AG09319 (cell line): ENCODE measurements at places on chromosomes 7 and 10.
A peak's percentile ranks its signal among the peaks of the same experiment; 100 is the strongest.

DNA sequence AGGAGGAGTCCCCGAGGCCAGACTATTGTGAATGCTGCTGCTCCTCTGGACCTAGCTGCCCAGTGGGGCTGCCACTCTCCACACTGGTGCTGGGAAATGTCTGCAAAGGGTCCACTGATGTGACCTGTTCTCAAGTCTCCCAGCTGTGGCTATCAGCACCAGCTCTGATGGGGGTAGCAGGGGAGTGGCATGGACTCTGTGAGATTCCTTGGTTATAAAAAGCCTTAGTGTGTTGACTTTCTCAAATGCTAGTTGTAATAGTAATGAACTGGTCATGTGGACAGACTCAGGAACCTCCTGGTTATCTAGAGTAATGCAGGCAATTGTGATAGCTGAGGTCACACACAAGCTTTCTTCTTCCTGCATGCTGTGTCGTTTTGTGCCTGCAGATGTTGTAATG lies 34.1 kb upstream of the ARMC3 start:
- no peak for DNase-seq

GRCh38 chr10:106863549-106863948 lies 301.0 kb downstream of the SORCS1 start:
- no peak for DNase-seq

DNA sequence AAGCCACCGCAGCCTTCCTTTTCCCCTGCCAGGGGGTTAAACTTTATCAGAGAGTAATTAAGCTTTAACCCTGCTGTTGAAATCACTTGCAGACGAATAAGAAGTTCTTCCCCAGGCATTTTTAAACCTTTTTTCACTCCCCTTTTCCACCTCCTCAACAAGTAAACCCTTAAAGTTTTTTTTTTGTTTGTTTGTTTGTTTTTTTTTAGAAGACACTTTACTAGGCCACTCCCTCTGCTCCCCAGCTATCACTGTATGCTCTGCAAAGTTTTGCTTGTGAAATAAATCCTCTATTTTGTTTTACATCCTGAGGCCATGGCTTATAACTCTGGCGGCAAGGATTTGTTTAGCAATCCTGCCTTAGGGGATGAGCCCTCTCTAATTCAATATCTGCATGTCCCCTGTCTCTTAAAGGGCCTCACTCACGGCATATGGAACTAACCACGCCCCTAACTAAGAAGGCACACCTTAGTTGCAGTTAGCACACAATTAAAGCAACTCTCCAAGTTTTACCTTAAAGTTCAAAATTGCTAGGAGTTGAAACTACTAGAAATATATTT lies 1354.7 kb upstream of the LRRTM3 start:
- no peak for DNase-seq

DNA sequence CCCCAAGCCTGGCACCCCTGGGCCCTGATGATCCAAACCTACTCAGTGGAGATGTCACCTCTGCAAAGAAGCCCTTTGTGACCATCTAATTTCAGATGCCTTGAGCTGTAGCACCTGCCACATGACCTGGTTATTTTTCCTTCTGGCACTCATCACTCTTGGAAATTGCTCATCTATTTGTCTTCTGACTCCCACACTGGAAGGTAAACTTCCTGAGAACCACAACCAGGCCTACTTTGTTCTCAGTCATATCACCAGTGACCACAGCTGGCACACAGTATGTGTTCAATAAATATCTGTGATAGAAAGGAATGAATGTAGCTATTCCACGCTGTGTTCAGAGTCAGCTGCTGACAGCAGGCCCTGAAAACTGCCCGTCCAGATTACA lies 97.1 kb downstream of the SH3PXD2A start:
- DNase-seq: no peak

GRCh38 chr10:33122014-33122809 lies 164.2 kb upstream of the ITGB1 start:
- peak; percentile 94 for DNase-seq

DNA sequence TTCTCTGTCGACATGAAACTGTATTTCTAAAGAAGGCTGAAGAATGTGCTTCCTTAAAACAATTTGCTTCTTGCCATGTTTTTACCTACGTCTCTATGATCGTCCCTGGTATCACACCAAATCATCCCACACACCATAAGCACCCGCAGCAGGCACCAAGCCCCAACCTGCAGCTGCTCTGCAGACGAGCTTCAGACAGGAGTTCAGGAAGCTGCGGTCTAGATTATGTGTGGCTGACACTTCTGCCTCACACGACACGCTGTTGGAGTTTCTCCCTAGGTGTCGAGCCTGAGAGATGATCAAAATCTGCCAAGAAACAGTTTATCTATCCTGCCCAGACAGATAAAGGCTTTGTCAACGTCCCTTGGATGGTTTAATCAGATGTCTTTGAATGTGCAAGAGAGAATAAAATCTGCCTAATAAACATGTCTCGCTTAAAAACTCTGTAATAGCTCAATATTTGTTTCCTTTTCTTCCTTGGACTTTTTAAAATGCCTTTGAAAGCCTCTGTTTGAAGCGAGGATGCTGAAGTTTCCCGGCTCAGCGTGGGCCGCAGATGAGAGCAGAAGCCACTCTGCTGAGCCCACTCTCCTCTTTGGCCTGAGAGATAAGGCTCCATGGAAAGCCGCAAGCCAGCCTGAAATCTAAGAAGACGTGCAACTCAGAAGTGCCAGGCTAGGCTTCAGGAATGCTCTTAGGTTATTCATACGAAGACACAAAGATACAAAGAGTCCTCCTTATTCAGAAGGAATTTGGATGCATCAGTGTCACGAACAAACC lies 158.3 kb upstream of the PFKP start:
- no peak for DNase-seq

DNA sequence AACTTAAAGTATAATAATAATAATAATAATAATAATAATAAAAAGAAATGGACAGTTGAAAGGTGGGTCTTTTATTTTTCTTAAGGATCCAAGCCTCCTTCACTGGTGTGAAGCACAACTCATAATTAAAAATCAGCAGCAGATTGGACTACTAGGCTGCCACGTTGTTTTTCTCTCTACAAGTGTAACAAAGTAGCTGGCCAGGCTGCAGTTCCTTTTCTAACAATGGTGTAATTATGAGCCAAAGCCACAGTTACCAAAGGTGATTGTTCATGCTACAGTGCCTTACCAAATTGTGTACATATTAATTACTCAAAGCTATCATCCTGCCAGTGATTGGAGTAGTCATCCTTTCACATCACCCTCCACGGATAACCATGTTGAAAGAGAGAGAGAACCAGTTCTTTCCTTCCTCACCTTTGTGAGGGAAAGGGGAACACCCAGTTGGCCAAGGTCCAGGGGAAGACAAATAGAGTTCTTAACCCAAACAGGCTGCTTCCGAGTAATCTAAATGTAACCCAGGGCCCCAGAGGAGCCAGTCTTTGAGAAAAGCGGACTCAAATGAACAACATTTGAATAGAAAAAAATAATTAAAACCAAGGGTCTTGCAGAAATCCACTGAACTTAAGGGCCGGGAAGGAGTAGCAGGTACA lies 86.3 kb upstream of the NPS start:
- no peak for DNase-seq

DNA sequence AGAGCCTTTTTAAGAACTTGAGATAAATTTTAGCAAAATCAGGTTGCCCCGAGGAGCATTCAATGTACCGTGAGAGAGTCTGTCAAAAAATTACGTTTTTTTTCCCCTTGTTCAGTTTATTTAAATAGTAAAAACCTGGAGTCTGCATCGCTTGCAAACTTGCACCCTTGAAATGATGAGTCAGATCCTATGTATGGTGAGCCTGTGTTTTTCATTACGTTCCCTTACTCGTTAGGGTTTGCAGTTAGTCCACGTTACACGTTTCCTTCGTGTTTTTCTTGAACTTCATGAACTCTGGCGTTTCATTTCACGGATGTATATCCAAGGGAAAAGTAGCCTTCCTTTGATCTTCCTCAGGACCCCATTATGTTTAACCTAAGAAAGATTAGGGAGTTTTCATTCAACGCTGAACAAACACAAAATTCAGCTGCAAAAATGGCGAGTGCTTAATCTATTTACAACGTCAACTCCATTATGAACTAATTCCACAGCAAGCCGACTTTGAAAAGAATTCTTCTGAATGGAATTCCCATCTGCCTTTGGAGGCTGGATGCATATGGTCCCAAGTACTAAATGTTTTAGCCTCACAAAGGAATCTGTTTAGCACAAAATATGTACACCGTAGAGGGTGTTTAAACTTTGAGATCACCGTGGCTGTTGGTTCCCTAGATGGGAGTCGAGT lies 182.4 kb downstream of the MYOF start:
- no peak for DNase-seq

DNA sequence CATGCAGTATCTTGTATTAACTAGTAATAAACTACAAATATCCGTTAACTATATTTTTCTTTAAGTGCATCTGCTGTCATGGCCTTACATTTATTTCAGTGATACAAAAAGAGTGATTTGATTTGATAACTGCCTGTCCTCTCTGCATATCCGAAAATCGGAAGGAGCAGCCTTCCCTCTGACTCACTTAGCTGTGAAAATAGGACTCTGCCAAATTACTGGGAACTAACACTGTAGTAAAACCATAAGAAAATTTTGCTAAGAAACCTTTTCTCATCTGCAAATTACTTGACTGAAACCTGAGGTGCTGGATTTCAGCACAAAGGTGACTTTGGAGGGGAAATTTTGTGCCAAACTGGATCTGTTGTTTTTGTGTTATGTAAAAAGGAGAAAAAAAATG lies 176.6 kb upstream of the MKLN1 start:
- DNase-seq: no peak

GRCh38 chr10:29244978-29245377 lies 43.9 kb upstream of the LYZL1 start:
- DNase-seq: no peak

DNA sequence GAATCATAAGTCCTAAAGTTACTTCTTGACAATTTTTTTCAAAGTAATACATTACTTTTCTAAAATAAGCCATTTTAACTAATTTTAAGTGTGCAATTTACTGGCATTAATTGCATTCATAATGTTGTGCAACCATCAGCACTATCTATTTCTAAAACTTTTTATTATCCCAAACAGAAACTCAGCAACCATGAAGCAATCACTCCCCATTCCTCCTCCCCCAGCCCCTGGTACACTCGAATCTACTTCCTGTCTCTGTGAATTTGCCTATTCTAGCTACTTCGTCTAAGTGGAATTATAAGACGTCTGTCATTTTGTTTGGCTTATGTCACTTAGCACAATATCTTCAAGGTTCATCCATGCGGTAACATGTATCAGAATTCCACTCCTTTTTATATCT lies 84.9 kb downstream of the MKX start:
- DNase-seq: no peak

DNA sequence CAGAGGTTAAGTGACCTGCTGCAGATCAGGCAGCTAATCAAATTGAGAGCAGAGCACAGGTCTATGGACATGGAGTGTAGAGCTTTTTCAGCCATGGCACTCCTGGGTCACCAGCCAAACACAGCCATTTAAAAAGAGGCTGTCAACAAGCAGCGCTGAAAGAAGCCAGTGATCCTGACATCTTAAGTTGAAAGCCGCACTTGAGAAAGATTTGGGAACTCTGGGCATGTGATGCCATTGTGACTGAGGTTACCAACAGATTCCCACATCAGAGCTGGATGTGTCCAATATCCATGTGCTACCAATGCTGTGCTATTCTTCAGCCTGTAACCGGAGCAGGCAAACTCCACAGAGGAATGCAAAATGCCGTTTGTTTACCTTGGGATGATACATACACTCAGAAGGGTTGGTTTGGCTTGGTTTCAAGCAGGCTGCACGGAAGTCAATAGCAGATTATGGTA lies 56.2 kb upstream of the ABLIM1 start:
- DNase-seq: peak; percentile 49

DNA sequence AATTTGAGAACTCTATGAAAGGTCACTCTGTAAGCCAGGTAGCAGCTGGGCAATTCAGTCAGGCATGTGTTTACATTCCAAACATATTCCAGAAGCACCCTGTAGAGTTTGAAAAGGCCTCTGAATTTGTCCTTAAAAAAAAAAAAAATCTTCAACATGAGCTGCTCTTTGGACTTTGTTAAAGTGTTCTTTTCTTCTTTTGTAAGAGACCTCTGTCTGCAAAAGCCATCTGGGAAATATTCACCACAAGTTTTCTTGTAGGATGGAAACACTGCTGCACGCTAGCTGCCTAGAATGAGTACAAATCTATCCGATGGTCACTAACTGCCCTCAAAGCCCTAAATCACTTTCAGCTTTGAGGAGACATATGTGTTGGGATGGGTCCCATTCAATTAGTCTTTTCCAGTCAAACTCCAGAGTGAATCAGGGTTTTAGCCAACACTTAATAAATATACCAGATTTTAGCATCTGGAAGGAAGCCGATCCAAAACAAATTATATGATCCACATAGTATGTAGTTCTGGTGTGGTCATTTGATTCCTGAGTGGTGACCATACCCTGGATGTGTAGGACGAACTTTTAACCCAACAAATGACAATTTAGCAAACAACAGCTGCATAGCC lies 85.9 kb downstream of the CD36 start:
- DNase-seq: peak; percentile 70

DNA sequence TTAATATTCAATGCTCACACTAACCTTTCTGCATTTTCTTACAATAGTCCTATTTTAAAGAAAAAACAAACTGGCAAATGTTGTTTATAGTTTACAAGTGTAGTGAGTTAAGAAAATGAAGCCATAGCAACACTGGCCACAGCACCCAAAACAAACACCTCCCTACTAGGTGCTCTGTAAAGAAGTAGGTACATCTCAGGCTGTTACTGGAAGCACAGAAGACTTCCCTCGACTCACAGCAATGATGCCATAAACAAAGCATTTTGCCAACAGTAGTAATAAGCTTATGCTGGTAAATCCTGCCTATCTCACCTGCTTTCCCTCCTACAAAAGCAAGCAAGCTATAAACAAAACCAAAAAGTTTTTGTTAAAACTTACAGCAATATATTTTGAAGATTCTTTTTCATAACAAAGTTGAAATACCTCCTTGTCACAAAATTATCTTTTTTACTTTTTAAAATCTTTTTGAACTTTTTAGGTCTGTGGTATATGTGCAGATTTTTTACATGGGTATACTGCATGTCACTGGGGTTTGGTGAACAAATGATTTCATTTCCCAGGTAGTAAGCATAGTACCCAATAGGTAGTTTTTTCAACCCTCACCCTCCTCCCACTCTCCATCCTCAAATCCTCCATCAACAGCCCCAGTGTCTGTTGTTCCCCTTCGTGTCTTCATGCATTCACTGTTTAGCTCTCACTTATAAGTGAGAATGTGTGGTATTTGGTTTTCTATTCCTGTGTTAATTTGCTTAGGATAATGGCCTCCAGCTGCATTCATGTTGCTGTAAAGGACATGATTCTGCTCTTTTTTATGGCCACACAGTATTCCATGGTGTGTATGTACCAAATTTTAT lies 28.4 kb downstream of the COA1 start:
- DNase-seq: no peak

- no peak for DNase-seq
These were observed 226.7 kb downstream of the SNX13 start for GRCh38 chr7:17713584-17713983.

GRCh38 chr10:97590082-97590747 lies 694 bp downstream of the C10orf62 start:
- DNase-seq: no peak

- no peak for DNase-seq
These were observed 33.9 kb downstream of the EBLN1 start for GRCh38 chr10:22183771-22184461.

- no peak for DNase-seq
These were observed 930 bp downstream of the GARIN1A start for GRCh38 chr7:128672927-128673517.
